ENCODE measurements at places on chromosomes 3 and 15.
A peak's percentile ranks its signal among the peaks of the same experiment; 100 is the strongest.

DNA sequence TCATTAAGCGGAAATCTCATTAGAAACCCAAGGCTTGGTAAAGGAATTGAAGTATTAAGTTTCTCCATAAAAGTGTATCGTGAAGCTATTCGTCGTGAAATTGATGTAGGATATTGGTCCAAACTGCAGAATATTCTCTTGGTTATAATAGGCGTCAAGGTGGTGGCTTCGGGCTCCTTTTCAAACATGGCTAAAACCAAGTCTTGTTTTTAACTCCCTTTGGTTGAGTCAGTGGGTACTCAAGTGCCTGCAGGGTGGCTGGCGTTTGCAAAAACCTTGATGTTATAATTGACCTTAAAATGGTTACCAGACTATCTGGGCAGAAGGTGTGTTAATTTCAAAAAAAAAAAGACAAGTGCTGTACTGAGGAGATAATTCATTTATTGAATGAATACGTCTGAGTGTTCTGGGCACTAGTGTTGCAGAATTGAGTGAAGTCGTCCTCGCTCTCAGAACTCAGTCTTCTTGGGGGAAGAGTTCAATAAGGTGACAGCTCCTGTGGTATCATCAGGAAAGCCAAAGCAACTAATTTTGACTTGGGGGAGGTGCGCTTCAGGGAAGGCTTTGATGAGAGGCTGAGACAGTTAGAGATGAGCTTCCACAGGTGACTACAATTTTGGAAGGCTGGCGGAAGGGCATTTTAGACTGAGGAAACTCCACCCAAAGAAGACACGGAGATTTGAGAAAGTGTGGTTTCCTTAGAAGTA is 1.5 kb downstream of the UBE2Q2 start:
- no peak for DNase-seq

DNA sequence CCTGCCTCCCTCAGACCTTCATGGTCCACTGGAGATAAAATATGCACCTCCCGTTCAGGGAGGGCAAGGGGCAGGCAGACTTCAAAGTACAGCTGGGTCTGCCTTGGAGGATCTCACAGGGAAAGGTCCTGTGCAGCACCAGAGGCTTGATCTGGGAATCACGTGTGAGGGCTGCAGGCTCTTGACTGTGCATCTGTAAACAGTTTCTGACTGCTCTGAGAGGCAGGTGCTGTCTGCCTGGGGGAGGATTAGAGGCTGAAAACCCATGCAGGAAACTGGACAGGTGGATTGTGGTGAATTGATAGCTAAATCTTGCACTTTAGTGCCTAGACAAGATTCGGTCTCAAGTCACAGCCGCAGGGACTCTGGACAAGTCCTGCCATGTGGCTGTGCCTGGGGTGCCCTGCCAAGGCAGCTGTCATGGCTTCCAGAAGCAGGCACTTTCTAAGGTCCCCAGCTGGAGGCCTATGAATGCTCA is 239.3 kb downstream of the EPHB1 start:
- no peak for DNase-seq

GRCh38 chr15:101191242-101191641 is 60.6 kb downstream of the CHSY1 start:
- no peak for DNase-seq

DNA sequence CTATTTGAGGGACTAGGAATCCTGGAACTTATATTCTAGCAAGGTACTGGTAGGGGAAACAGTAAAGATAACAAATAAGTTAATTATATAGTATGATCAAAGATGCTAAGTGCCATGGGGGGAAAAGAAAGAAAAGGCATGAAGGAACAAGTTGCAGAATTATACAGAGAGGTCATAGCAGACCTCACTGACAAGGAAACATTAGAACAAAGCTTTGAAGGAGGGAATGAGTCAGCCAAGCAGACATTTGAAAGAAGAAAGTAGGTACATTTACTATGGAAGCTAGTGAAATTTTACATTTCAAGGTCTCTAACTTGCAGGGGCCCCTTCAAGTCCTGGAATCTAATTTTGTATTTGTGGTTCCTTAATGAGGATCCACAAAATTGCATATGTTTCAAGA is 57.2 kb upstream of the TIPARP start:
- no peak for DNase-seq

- DNase-seq = no peak
Observed at GRCh38 chr3:89395456-89395855, 288.0 kb downstream of the EPHA3 start.

DNA sequence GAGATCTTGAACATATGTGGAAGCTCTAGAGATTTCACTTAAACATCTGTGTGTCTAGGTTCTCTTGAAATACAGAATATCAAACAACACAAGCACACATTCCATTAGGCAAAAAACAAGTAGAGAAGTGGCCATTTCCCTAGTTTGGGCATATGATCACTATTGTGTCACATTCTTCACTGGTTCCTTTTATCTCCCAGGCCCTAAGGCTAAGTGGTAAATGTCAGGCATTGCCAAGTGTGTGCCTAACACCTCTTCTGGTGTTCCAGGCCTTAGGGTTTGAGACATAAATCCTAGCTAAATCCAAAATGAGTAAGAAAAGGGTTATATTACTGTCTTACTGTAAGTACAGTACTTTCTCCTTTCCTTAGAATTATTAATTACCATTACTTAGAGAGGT is 880.1 kb downstream of the PDCD6IP start:
- no peak for DNase-seq

GRCh38 chr3:155352900-155353490 is 59.5 kb upstream of the STRIT1 start:
- no peak for DNase-seq

DNA sequence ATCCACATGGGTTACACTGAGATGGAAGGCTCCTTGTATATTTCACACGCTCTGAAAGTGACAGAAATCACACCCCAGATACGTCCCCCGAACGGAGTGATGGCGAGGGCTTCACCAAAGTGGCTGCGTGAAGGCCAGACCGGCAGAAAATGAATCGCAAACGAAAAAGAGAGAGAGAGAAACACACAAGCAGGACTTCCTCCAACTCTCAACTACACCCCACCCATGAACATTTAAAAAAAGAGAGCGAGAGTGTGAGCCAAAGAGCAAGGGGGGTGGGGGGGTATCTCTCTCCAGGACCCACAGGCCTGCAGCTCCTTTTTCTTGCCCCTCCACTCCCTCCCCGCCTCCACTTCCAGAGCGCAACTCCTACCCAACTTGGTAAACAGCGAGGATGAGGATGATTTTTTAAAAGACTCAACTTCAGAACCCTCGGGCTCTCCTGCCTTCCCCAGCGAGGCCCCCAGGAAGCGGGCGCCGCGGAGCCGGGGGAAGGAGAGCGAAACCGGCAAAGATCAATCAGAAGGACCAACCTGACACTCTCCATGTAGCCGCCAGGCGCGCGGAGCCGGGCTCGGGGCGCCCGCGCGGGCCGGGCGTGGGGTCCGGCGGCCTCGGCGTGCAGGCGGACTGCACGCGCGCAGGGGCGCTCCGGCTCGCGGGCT is 519.1 kb downstream of the FOXP1 start:
- no peak for DNase-seq

- no peak for DNase-seq
Observed at GRCh38 chr3:78978037-78978436, 789.8 kb downstream of the ROBO1 start.

DNA sequence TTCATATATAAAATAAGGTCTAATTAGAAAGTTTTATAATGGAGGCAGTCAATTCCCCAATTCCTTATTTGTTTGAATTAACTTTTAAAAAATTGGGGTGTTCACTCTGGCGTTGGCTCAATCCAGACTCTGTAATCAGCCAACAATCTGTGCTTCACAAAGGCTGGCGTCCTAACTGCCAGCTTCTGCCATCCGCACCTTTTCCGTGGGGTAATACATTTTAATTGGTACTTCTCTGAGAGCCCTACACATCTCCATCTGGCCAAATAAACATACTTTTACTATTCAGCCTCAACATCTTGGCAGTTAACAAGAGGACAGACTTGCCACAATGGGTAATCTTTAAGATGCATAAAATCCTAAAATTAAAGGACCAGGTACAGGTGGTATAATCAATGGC is 125.2 kb upstream of the CCNL1 start:
- no peak for DNase-seq

DNA sequence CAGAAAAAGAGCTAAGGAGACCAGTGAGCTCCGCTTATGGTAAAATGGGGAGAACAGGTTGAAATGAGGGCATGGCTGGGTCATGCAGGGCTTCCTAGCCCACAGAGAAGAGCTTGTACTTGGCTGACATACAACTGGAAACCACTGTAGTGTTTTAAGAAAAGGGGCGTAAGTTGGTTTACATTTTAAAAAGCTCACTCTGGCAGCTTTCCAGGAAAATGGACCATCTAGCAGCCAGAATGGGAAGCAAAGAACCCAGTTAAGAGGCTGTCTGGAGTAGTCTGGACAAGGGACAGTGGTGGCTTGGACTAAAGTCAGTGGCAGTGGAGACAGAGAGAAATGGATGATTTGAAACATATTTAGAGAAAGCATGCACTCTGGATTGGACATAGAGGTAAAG is 1.9 kb downstream of the MORC1 start:
- no peak for DNase-seq

DNA sequence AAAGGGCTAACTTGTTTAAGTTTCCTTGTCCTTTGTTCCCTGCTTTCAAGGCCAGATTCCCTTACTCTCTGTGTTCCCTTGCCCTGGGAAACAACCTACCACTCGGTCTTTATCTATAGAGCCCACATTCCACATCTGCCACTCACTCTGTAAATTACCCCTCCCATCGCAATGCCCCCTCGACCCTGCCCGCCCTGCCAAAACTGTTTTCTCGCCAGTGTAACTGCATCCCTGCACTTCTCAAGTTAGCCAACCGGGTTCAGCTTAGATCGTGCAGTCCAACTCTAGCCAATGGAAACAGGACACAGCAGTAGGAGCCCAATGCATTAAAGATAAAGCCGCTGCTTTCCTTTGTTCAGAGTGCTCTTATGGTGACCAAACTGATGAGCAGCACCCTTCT is 263.6 kb downstream of the TBL1XR1 start:
- no peak for DNase-seq

GRCh38 chr3:52431459-52432223 is 13.3 kb downstream of the SEMA3G start:
- DNase-seq = no peak

GRCh38 chr15:26525096-26525495 is 247.8 kb downstream of the GABRB3 start:
- DNase-seq = no peak

DNA sequence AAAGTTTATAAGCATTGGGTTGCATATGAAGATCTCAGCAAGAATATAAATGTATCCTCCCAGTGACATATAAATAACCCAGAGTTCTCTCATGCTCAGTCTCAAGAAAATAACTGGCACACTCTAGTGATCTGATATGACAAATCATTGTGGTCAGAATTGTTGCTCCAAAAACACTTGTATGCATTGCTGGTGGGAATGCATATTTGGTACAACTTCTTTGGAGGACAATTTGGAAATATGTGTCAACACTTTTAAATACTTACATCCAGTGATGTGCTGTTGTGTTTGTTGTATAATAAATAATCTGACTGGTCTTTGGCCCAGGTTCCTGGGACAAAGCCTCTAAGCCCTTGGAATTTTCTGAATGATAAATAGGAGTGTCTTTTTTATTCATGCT is 66.7 kb upstream of the STT3B start:
- no peak for DNase-seq

- no peak for DNase-seq
Observed at GRCh38 chr15:88932875-88933330, 19.7 kb upstream of the MFGE8 start.

DNA sequence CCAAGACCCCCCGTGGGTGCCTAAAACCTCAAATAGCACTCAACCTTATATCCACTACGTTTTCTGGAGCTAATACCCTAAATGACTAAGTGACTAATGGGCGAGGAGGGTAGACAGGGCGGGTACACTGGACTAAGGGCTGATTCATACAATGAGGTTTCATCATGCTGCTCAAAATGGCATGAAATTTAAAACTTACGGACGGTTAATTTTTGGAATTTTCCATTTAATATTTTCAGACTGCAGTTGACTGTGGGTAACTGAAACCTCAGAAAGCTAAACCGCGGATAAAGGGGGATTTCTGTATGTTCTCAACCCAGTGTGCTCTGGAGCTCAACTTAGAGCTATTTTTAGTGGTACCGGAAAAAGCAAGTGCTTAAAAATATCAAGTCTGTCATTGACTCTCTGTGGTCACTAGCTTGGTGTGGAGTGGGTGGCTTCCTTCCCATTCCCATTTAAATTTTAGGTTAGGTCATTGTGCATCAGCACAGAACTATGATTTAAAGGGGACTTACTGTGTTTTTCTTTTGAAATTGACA is 72.9 kb downstream of the LRRC28 start:
- DNase-seq = peak; percentile 67

GRCh38 chr3:150372722-150373121 is 35.4 kb upstream of the TSC22D2 start:
- DNase-seq = no peak

DNA sequence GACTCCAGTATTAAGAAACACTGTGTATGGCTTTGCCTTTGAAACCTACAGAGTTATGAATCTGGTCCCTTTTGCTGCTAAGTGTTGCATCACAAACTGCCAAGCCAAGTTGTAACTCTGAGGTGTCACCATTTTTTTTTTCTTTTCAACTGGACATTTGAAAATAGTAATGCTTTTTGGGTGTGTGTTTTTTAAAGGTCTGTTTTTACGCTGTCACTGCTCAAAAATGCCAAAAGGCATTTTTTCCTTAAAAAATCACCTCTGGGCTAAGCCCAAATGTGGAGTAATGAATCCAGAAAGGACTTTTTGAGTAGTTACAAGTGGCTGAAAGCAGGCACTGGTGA is 9.5 kb downstream of the SMAD3 start:
- no peak for DNase-seq

- DNase-seq = no peak
Observed at GRCh38 chr15:60093273-60094067, 89.4 kb downstream of the FOXB1 start.

GRCh38 chr15:66505430-66505811 is 295 bp downstream of the ZWILCH start:
- DNase-seq = no peak

GRCh38 chr15:89003865-89004725 is 84.2 kb upstream of the ABHD2 start:
- DNase-seq = no peak

- DNase-seq = no peak
Observed at GRCh38 chr15:48757661-48758060, 53.2 kb downstream of the CEP152 start.
